ENCODE measurements at places on chromosomes 12 and 14. TPM values are rescaled to one million over a fixed set of nuclear protein-coding genes. Genes with fewer than 3 reads are reported as not detected.

The KRT5 gene
- not detected for total RNA-seq

The OR11H12 gene
- not detected for total RNA-seq

The ZC2HC1C gene
- 1.4 TPM for total RNA-seq

The MYL6 gene
- total RNA-seq, result 1,181 TPM

The NDRG2 gene
- 18.1 TPM for total RNA-seq

The LMNTD1 gene
- total RNA-seq, result not detected

The PGF gene
- total RNA-seq, result 2.3 TPM

The BHLHE41 gene
- total RNA-seq, result 0.33 TPM

The TAS2R42 gene
- total RNA-seq, result not detected

DNA sequence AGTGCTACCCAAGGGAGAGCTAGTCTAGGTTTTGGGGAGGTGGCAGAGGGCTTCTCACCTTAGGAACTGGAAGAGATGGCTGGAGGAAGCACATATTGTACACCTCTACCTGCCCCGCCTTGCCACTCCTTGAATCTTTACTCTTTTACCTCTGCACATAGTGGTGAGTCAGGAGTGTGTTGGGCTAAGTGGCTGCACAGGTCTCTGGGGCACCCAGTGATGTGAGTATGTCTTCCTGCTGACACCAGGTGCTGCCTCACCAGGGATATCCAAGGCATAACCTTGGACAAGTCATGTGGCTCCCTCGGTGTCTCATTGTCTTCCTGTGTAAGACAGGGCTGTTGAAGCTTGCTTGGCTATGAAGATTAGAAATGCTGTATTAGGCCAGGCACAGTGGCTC is 19.8 kb upstream of the CABP1 start:
- H3K4me1 ChIP-seq, result peaks cover 4% of the 10 kb centered on the region
- DNase-seq, result no peak
- no peaks in the 10 kb centered on the region for H3K36me3 ChIP-seq
- H3K27ac ChIP-seq, result no peak overlapping the region

DNA sequence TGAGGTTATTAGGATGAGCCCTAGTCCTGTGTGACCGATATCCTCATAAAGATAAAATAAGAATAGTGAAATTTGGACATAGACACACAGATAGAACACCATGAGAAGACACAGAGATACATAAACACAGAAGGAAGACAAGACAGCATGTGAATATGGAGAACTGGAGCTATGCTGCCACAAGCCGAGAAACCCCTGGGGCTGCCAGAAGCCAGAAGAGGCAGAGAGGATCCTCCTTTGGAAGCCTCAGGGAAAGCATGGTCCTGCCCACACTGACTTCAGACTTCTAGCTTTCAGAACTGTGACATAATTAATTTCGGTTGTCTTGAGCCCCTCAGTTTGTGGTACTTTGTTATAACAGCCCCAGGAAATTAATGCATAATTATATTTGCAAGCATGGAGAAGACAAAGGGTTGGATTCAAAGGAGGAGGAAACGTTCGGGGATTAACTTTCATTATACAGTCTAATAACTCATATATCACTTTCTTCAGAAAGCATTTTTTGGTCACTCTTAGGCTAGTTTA is 1501.8 kb upstream of the FLRT2 start:
- H3K27me3 ChIP-seq, result no peaks in the 10 kb centered on the region
- no peak overlapping the region for H3K27ac ChIP-seq
- DNase-seq, result no peak
- no peaks in the 10 kb centered on the region for H3K4me1 ChIP-seq

GRCh38 chr12:128033473-128033872 is 233.5 kb upstream of the TMEM132C start:
- no peak overlapping the region for H3K27ac ChIP-seq
- no peaks in the 10 kb centered on the region for H3K4me1 ChIP-seq
- H3K27me3 ChIP-seq, result no peaks in the 10 kb centered on the region
- DNase-seq, result no peak
- no peak overlapping the region for H3K4me3 ChIP-seq
- H3K36me3 ChIP-seq, result no peaks in the 10 kb centered on the region

DNA sequence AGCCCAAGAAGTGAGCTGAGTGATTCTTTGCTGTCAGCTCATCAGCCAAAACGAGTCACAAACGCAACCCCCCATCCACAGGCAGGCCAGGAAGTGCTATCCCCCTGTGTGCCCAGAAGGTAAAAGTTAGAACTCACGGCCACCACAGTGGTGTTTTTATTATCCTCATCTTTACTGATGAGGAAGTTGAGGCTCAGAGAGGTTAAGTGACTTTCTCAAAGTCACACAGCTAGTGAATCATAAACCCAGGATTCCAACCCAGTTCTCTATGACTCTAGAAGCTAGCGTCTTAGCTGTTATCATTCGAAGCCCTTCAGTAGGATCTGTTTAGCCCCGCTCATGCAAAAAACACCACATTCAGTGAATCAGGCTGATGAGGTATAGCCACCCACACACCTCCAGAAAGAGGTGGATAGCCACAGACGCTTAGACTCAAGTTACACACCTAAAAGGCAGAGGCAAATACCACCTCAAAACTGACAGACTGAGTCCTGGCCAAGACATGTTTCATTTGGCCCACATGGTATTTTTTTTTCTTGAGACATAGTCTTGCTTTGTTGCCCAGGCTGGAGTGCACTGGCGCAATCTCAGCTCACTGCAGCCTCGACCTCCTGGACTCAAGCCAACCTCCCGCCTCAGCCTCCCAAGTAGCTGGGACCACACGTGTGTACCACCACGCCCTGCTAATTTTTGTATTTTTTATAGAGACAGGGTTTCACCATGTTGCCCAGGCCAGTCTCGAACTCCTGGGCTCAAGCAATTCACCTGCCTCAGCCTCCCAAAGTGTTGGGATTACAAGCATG is 100.7 kb downstream of the SCARB1 start:
- peaks cover 12% of the 10 kb centered on the region for H3K36me3 ChIP-seq
- no peaks in the 10 kb centered on the region for H3K27me3 ChIP-seq
- no peaks in the 10 kb centered on the region for H3K4me1 ChIP-seq
- no peak overlapping the region for H3K27ac ChIP-seq
- DNase-seq, result no peak

- H3K36me3 ChIP-seq, result peaks cover 8% of the 10 kb centered on the region
- peak overlapping the region; percentile 88 for H3K4me3 ChIP-seq
- no peak overlapping the region for H3K27ac ChIP-seq
Measured at GRCh38 chr14:50232276-50232642, 881 bp upstream of the SOS2 start.

DNA sequence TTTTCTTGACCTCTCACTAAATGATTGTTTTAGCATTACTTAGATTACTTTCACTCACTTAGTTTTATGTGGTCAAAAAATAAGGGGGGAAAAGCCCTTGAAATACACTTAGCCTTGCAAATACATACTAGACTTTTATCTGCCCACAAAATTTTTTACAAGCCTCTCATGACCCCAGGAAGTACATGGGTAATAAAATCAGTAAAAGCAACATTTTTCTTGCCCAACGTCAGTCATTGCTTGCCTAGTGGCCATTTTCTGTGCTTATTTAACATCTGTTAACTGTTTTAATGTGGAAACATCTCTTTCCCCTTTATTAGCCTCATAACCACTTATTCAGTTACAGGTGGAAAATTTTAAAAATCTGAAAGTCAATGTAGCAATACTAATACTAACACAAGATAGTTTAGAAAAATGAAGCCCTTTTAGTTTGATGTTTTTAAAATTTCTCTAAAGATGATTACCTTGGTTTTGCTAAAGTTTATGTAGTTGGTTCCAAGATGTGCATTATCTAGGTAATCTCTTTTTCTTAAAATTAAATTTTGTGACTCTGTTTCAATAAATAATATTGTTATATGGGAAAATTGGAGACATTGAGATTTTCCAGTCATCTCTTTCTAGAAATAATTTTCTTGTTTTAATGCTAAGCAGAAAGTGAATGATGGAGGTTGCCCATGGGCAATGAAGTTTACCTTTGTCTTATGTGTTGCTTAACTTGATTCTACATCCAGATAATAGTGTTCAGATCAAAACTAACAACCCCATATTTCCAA is 175.5 kb downstream of the TMTC2 start:
- no peak for DNase-seq
- H3K36me3 ChIP-seq, result no peaks in the 10 kb centered on the region
- no peak overlapping the region for H3K4me3 ChIP-seq
- H3K27me3 ChIP-seq, result no peaks in the 10 kb centered on the region
- H3K27ac ChIP-seq, result no peak overlapping the region
- H3K4me1 ChIP-seq, result peaks cover 3% of the 10 kb centered on the region

- H3K27ac ChIP-seq, result no peak overlapping the region
- H3K36me3 ChIP-seq, result no peaks in the 10 kb centered on the region
- no peak for DNase-seq
- H3K4me3 ChIP-seq, result no peak overlapping the region
Measured at GRCh38 chr12:88516811-88517210, 63.5 kb downstream of the KITLG start.

GRCh38 chr14:26928019-26928418 is 330.2 kb upstream of the NOVA1 start:
- H3K27me3 ChIP-seq, result no peaks in the 10 kb centered on the region
- no peak overlapping the region for H3K27ac ChIP-seq
- no peak overlapping the region for H3K4me3 ChIP-seq
- H3K4me1 ChIP-seq, result peaks cover 7% of the 10 kb centered on the region

DNA sequence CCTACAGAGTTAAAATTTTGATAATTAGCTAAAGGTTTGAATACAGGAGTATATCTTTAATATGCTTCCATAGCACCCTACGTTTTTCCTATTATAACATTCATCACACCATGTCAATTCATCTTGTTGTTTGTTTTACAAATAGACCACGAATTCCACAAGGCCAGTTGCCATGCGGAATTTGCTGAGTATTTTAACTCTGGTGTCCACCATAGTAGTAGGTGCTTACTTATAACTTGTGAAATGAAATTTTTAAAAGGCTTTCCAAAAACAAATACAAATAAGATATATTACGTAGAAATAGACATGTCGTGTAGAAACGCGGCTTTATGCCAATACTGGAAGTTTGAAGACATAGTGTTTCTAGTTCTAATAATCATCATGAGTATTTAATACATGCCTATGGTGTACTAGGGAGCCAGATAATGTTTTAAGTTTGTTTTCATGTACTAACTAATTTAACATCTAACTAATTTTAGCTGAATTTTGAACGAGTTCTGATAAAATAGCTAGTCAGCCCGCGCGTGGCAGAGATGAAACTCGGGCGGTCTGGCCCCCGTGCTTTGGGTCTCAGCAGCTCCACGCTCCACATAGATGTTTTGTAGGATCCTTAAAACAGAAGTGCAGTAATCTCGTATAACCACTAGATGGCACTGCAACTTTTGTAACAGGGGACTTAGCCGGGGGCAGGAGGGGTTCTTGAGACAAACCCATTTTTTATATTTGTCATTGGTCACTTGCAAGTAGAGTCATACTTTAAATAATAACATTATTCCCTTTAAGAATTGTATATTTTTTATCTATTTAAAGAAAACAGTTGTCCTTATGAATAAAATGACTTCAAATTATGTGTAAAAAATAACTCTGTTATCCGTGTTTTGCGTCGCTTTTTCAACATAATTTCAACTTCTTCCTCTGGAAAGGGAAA is 10.2 kb downstream of the CD69 start:
- H3K36me3 ChIP-seq, result no peaks in the 10 kb centered on the region
- DNase-seq, result peak; percentile 57
- no peaks in the 10 kb centered on the region for H3K27me3 ChIP-seq
- no peaks in the 10 kb centered on the region for H3K4me1 ChIP-seq
- H3K4me3 ChIP-seq, result no peak overlapping the region

DNA sequence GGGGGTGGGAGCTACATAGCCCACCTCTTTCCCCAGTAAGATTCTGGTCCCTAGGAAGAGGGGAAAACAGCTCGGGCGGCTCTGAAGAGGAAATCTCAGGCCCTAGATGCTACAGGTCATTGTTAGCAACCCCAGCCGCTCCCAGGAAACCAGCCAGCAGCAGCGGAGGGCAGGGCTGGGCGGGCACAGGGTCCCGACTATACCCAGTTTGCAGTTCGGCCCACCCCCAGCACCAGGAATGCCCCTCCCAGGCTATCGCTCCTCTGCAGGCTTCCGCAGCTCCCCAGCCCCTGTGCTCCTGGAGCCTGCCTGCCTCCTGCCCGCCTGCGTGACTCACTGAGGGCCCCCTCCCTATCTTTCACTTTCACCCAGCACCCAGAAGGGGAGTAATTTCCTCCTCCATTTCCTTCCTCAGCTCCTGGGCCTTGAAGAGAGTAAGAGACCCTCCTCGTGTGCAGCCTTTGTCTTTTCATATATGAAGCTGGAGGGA is 27.2 kb upstream of the PNMA1 start:
- H3K27ac ChIP-seq, result no peak overlapping the region
- H3K4me1 ChIP-seq, result no peaks in the 10 kb centered on the region
- H3K4me3 ChIP-seq, result peak overlapping the region; percentile 34
- DNase-seq, result peak; percentile 91

GRCh38 chr14:58656671-58657411 is 19.1 kb downstream of the DACT1 start:
- H3K36me3 ChIP-seq, result no peaks in the 10 kb centered on the region
- H3K27me3 ChIP-seq, result no peaks in the 10 kb centered on the region
- no peak overlapping the region for H3K27ac ChIP-seq
- no peak overlapping the region for H3K4me3 ChIP-seq
- no peaks in the 10 kb centered on the region for H3K4me1 ChIP-seq
- DNase-seq, result no peak

- H3K27ac ChIP-seq, result no peak overlapping the region
- no peaks in the 10 kb centered on the region for H3K27me3 ChIP-seq
- no peak for DNase-seq
- peaks cover 7% of the 10 kb centered on the region for H3K36me3 ChIP-seq
- H3K4me3 ChIP-seq, result no peak overlapping the region
Measured at GRCh38 chr14:64641760-64642159, 62.5 kb upstream of the PLEKHG3 start.

DNA sequence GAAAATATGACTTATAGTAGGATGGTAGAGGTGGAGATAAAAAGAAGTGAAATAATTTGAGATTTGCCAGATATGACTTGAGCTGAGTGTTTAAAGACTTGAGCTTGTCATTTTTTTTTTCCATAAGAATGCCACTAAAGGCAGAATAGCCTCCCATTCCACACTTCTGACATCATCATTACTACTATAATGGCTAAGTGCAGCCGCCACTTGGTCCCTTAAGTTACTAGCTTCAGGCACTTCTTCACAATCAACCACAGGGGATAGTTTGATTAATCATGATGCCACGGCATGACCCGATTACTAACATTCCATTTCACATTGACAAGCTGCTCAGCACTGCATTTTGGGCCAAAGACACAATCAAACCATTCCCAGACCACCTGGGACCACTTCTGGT is 127.9 kb downstream of the EFCAB11 start:
- no peaks in the 10 kb centered on the region for H3K27me3 ChIP-seq
- H3K27ac ChIP-seq, result no peak overlapping the region
- no peaks in the 10 kb centered on the region for H3K4me1 ChIP-seq

- H3K27ac ChIP-seq, result no peak overlapping the region
- no peaks in the 10 kb centered on the region for H3K36me3 ChIP-seq
- H3K4me3 ChIP-seq, result no peak overlapping the region
- no peaks in the 10 kb centered on the region for H3K27me3 ChIP-seq
Measured at GRCh38 chr12:52531566-52532300, 11.5 kb upstream of the KRT5 start.

- H3K27me3 ChIP-seq, result no peaks in the 10 kb centered on the region
- H3K4me3 ChIP-seq, result no peak overlapping the region
- peaks cover 18% of the 10 kb centered on the region for H3K36me3 ChIP-seq
- no peak overlapping the region for H3K27ac ChIP-seq
- no peaks in the 10 kb centered on the region for H3K4me1 ChIP-seq
Measured at GRCh38 chr14:96911499-96912149, 114.4 kb downstream of the VRK1 start.

GRCh38 chr12:81942594-81942993 is 183.4 kb upstream of the PPFIA2 start:
- no peaks in the 10 kb centered on the region for H3K4me1 ChIP-seq
- no peaks in the 10 kb centered on the region for H3K36me3 ChIP-seq
- no peak overlapping the region for H3K4me3 ChIP-seq
- no peak overlapping the region for H3K27ac ChIP-seq
- H3K27me3 ChIP-seq, result no peaks in the 10 kb centered on the region
- DNase-seq, result no peak

All from H9 (cell line).